ENCODE measurements at places on chromosomes 13 and 19. TPM values are rescaled to one million over a fixed set of nuclear protein-coding genes. Genes with fewer than 3 reads are reported as not detected.

DNA sequence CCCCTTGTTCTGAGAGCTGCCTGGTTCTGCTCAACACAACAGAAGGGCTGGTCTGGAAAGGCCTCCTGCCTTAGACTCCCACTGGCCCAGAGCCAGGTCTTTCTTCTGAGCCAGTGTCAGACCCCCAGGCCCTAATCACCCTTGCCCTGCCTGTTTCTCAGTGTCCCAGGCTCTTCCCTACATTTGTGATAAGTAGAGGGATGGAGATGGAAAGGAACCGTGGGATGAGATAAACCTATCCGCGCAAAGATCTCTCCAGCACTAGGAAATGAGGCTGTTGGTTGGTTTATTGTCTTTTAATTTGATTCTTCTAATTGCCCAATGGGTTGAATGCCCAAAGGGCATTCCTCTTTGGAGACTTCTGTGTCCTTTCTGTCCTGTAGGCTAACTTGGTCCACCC, 470.0 kb downstream of the TSHZ3 start:
- H3K36me3 ChIP-seq: no peaks in the 10 kb centered on the region
- H3K27me3 ChIP-seq: no peaks in the 10 kb centered on the region
- no peak overlapping the region for H3K4me3 ChIP-seq
- no peak for DNase-seq

PNMA8A gene
- polyA plus RNA-seq: not detected

ZNF837 gene
- 2.6 TPM for polyA plus RNA-seq

CLDN10 gene
- 15.1 TPM for polyA plus RNA-seq

DNA sequence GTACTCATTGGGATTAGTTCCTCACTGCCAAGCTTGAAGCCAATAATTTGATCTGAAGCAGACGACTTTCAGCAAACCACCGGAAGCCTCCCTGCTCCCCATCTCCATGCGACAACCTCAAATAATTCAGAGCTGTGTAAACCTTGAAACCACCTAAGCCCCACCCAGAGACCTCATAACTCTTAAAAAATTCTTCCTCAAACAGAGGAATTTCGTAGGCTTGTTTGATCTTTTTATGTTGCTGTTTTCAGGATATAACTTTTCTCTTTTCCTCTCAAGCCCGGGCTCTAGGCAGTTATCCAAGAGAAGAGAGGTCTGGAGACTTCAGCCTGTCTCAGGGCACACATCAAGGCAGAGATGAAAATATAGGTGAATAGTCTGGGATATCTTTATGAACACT, 311.6 kb downstream of the KCNRG start:
- no peak overlapping the region for H3K27ac ChIP-seq
- H3K4me1 ChIP-seq: no peaks in the 10 kb centered on the region
- H3K36me3 ChIP-seq: no peaks in the 10 kb centered on the region
- DNase-seq: no peak
- H3K4me3 ChIP-seq: no peak overlapping the region

- H3K4me3 ChIP-seq: no peak overlapping the region
- no peak for DNase-seq
- no peaks in the 10 kb centered on the region for H3K4me1 ChIP-seq
- no peaks in the 10 kb centered on the region for H3K36me3 ChIP-seq
These were observed 60.5 kb downstream of the EFNB2 start for GRCh38 chr13:106474912-106475311.

GRCh38 chr13:46320406-46320805, 66.6 kb downstream of the RUBCNL start:
- DNase-seq: no peak
- H3K36me3 ChIP-seq: no peaks in the 10 kb centered on the region
- no peak overlapping the region for H3K4me3 ChIP-seq
- peaks cover 5% of the 10 kb centered on the region for H3K4me1 ChIP-seq

GRCh38 chr19:15028490-15028889, 20.8 kb upstream of the CASP14 start:
- H3K4me3 ChIP-seq: no peak overlapping the region
- no peaks in the 10 kb centered on the region for H3K36me3 ChIP-seq
- no peak overlapping the region for H3K27ac ChIP-seq

DNA sequence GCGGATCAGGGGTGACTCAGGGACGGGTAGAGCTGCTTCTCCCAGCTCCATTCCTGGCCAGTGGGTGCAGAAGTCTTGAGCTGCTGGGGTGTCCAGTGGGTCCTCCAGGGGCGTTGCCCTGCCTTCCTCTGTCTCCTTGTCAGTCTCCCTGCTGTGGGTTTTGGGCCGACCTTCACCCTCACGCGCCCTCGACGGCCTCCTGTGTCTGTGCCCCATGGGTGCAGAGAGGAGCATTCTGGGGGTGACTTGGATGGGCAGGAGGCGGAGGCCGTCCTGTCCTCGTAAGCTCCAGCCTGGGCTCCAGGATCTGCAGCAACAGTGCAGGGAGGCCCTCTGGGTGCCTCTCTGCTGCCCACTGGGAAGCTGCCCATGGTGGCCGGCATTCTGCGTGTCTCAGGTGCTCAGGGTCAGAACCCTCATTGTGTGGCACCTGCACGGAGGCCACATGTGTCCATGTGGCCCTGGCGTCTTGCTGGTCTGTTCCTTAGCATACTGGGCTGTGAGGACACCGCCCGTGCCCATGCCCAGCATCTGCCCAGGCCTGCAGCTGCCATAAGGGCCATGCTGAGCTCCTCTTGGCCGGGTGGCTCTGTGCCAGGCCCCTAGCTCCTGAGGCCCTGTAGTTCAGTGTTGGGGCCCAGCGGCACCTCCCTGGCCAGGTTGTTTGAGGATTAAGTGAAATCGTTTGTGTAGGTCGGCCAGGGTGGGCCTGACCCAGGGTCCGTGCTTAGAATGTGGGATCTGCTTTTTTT, 17.3 kb downstream of the DOT1L start:
- no peaks in the 10 kb centered on the region for H3K27me3 ChIP-seq
- no peaks in the 10 kb centered on the region for H3K4me1 ChIP-seq
- H3K36me3 ChIP-seq: peaks cover 15% of the 10 kb centered on the region
- no peak for DNase-seq
- H3K27ac ChIP-seq: no peak overlapping the region

LRRC4B gene
- polyA plus RNA-seq: 0.58 TPM

GRCh38 chr19:17830567-17831418, 9.5 kb upstream of the INSL3 start:
- H3K27me3 ChIP-seq: no peaks in the 10 kb centered on the region
- no peak for DNase-seq
- no peak overlapping the region for H3K4me3 ChIP-seq
- no peaks in the 10 kb centered on the region for H3K36me3 ChIP-seq
- no peak overlapping the region for H3K27ac ChIP-seq
- no peaks in the 10 kb centered on the region for H3K4me1 ChIP-seq

- H3K27ac ChIP-seq: no peak overlapping the region
- H3K4me3 ChIP-seq: no peak overlapping the region
- no peak for DNase-seq
- H3K4me1 ChIP-seq: no peaks in the 10 kb centered on the region
These were observed 25.4 kb upstream of the ZMYM5 start for GRCh38 chr13:19888799-19889198.

TNFRSF19 gene
- polyA plus RNA-seq: 0.27 TPM

CGB8 gene
- not detected for polyA plus RNA-seq
